Glomerular endothelial cell (primary cell): ENCODE measurements at places on chromosomes 16 and 17.

GRCh38 chr17:50657627-50658026, 22.9 kb downstream of the ABCC3 start:
- no peak for DNase-seq

GRCh38 chr16:19884611-19885450, at the start of gene GPRC5B:
GPRC5B (minus strand) TSS chr16:19884848; CDS start chr16:19872845, 12,003 bp downstream.
- DNase-seq, result no peak

DNA sequence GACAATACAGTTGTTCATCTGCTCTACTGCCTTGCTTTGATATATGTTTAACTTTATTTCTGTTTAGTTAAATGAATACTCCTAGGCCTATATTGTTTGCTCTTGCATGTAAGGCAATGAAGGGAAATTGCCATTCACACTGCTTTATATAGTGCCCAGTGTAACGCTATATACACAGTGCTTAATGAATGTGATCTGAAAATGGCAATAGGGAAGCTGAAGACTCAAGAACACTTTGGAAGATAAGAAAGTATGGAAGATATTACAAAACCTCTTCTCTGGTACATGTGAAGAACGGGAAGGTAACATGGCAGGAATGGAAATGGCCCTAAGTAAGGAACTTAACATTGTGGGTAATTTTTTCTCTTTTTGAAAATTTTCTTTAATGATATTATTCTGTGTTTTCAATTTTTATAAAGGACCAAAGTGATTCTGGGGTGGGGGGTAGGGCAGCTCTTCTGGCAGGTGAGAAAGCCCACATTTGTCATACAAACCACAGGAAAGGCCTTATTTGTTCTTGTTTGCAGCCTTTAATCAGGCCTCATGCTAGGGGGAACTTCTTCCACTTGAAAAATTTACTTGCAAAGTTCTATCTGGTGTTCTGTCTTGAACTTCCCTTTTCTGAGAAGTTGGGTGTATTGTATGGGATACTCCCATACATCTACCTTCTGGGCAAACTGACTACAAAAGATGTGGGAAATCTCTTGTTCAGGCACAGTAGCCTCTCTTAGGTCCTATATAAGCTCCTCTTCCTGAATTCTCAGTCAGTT, 100.8 kb upstream of the CORO6 start:
- DNase-seq, result no peak

- DNase-seq, result no peak
These were observed 50.6 kb downstream of the RBBP6 start for GRCh38 chr16:24589997-24590396.

- DNase-seq, result no peak
These were observed 1.9 kb downstream of the PMP22 start for GRCh38 chr17:15263206-15263579.

GRCh38 chr16:4319454-4320421, 3.9 kb downstream of the GLIS2 start:
- DNase-seq, result no peak

DNA sequence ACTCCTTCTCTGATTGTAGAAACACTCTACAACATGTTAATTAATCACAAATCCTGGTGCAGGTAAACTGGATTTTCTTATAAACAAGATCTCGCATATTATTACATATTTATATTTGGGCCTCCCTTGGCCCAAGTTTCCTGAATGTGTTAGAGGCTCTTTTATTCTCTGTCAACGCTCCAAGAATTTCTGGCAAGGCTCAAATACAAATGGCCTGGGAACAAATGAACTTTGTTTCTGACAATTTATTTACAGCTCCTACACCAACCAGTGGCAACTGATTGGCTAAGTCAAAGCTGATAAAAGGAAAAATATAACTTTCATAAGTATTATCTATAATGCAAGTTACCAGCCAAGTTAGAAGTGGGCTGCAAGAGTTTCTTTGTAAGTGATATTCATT, 64.9 kb upstream of the CORO6 start:
- no peak for DNase-seq
